Umbilical cord (tissue), 2 donors: ENCODE measurements at places on chromosomes 7 and 10.
A peak's percentile ranks its signal among the peaks of the same experiment; 100 is the strongest.

DNA sequence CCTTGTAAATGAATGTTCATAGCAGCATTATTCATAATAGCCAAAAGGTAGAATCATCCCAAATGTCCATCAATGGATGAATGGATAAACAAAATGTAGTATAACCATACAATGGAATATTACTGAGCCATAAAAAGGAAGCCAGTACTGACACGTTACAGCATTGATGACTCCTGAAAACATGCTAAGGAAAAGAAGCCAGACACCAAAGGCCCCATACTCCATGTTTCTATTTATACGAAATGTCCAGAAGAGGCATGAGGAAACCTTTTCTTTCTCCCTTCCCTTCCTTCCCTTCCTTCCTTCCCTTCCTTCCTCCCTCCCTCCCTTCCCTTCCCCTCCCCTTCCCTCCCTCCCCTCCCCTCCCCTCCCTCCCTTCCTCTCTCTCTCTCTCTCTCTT lies 131.9 kb downstream of the JAZF1 start:
- DNase-seq, result no peak

- no peak for DNase-seq
These were observed 117.9 kb downstream of the ADCY1 start for GRCh38 chr7:45692031-45692430.

GRCh38 chr7:90229682-90230081 lies 15.3 kb upstream of the CFAP69 start:
- no peak for DNase-seq

- no peak for DNase-seq
These were observed 263.9 kb downstream of the ELFN1 start for GRCh38 chr7:1934017-1934416.

GRCh38 chr10:24344695-24345463 lies 135.9 kb downstream of the KIAA1217 start:
- DNase-seq, result no peak

DNA sequence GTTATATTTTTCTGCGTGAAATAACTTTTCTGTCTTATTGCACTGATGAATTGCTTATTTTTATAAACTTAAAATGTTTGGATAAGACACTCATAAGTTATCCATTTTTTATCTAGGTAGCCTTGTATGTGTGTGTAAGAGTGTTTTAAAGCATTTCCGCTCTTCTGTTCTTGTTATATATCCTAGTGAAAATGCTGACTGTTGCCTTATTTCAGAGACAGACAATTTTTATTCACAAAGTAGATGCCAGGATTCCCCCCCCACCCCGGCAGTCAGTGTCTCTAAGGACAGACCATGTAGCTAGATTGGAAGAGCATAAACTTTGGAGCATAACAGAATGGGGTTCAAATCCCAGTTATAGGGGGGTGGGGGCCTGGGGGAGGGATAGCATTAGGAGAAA lies 1.6 kb downstream of the SMC3 start:
- DNase-seq, result no peak

- no peak for DNase-seq
These were observed 32.1 kb downstream of the KCNMA1 start for GRCh38 chr10:77605466-77605865.

GRCh38 chr10:104680467-104681401 lies 39.6 kb downstream of the SORCS3 start:
- peak; percentile 38 for DNase-seq

- DNase-seq, result no peak
These were observed 21.8 kb downstream of the KCP start for GRCh38 chr7:128888756-128889095.

DNA sequence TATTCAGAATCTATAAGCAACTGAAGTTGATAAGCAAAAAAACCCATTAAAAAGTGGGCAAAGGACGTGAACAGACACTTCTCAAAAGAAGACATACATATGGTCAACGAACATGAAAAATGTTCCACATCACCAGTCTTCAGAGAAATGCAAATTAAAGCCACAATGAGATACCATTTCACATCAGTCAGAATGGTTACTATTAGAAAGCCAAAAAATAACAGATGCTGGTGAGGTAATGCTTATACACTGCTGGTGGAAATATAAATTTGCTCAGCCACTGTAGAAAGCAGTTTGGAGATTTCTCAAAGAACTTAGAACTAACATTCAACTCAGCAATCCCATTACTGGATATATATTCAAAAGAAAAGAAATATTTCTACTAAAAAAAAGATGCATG lies 332.8 kb upstream of the PLXDC2 start:
- no peak for DNase-seq

- no peak for DNase-seq
These were observed 8.8 kb downstream of the PARP12 start for GRCh38 chr7:140053812-140054539.

- no peak for DNase-seq
These were observed 7.9 kb downstream of the ENTPD7 start for GRCh38 chr10:99667108-99667751.

GRCh38 chr10:112695539-112695938 lies 248.5 kb downstream of the VTI1A start:
- DNase-seq, result no peak

DNA sequence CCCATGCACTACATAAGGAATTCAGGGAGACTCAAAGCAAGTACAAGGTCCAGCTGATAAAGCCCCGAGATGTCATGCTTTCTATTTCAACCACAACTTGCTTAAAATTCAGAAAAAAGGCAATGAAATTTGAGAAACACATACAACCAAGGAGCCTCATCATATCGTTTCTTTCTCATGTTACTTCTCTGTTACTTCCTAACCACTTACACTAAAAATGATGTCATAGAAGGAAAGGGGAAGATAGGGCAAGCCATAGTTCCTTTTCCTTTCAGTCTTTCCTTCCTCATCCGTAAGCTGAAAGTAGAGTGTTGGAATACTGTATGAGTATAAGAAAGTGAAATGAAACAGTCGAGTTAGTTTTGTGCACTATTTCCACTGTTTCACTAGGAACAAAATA lies 27.9 kb upstream of the CDK14 start:
- no peak for DNase-seq

DNA sequence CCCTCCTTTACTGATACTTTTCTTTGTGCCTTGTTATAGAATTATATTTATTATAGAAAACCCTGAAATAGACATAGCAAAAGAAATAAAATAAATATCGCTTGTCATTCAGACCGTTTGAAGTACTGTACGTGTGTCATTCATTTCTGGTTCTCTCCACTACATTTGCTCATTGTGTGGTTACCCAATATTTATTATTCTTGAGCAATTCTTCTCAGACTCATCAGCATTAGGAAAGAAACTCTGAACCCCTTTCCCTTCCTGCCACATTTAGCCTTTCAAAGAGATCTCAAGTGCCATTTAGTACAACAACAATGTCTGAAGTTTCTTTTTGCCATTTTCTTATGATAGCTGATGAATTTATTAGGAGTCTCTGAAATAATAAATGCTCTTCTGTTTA lies 154.1 kb downstream of the KIAA1217 start:
- DNase-seq, result no peak

DNA sequence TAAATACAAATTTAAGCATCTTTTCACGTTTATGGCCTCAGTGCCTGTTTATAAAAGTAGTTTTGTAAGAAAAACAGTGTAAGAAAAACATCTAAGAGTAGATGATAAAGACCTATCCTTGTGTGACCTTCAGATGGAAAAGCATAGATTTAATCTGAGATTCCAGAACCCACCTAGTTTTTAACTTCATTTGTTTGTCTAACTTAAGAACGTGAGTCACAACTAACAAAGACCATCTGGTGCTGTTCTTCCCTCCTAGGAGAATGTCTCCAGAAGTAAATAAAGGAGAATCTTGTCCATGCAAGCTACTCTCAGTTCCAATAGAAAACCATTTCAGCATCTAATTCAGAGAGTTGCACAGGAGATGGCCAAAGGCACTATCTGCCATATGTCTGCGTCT lies 265.4 kb upstream of the C7orf33 start:
- no peak for DNase-seq

GRCh38 chr7:37947138-37947940 lies 26.9 kb downstream of the EPDR1 start:
- DNase-seq, result no peak

GRCh38 chr10:88477343-88478085 lies 105.6 kb downstream of the RNLS start:
- DNase-seq, result no peak

DNA sequence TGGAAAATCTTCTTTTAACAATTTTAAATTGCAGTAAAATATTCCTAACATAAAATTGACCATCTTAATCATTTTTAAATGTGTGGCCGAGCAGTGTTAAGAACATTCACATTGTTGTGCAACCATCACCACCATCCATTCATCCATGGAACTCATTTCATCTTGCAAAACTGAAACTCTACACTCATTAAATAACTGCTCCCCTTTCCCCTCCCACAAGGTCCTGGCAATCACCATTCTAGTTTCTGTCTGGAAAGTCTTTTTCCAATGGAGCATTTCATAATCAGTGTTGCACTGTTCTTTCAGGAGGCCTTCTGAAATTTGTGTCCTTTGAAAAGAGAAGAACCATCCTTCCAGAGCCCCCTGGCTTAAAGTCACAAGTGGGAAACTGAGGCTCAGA lies 233.1 kb downstream of the PLXNA4 start:
- peak; percentile 10 for DNase-seq

GRCh38 chr10:17415046-17415658 lies 39.2 kb downstream of the ST8SIA6 start:
- no peak for DNase-seq

- no peak for DNase-seq
These were observed 133.4 kb upstream of the ADO start for GRCh38 chr10:62671104-62671503.

DNA sequence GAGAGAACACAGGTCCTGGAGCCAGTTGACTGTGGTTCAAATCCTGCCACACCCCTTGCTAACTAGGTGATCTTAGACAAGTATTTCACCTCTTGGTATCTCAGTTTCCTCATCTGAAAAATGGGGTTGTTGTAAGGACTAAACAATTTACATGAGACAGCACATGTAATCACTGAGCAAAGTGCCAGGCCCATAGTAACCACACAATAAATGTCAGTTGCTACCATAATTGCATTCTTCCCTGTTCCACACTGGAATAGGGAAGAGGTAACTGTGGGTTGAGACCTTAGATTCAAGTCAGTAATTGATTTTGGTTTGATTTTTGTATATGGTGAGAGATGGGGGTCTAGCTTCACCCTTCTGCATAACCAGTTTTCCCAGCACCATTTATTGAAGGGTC lies 91.4 kb upstream of the PDLIM1 start:
- no peak for DNase-seq

GRCh38 chr7:142025896-142026295 lies 30.2 kb downstream of the MGAM start:
- DNase-seq, result no peak

DNA sequence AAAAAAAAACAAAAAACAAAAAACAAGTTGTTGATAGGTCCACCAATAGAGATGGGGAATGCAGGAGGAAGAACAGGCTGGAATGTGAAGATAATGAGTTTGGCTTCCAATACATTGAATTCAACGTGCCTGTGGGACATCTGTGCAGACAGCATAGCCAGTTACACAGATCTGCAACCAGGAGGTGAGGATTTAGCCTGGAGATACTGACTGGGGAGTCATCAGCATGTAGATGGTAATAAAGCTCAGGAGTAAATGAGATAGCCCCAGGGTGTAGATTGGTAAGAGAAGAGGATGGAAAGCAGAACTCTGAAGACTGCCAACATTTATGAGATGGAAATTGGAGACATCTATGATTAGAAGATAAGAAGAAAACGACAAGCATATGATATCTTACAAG lies 4.7 kb upstream of the TRIM8 start:
- no peak for DNase-seq

DNA sequence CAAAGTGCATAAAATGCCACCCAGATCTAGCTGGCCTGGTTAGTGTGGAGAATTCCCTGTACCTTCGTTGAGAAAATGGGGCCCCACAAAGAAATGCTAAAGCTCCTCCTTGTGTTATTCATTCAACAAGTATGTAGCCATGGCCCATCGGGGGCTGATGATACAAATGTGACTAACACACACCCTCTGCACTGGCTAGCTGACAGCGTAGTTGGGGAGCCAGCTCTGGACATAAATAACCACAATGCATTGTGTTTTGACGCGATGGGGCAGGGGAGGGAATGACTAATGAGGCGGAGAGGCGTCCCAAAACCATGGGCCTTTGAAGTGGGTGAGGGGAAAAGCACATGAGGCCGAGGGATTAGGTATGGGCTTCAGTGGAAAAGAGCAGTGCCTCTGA lies 28.2 kb upstream of the ASL start:
- no peak for DNase-seq

DNA sequence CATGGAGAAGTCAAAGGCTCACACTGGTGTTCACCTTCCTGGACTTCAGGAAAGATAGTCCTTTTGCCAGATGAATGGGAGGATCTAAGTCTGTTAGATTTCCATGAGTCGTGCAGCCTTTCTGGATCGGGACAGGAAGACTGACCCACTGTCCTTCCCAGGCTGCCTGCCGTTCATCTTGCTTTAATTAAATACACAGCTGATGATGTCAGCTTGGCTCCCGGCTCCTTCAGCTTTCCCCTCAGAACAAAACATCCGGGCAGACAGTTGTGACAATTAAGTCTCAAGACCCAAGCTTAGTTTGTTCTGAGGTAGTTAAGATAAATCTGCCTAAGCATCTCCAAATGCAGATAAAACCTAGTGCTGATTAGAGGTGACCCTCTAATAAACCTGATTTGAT lies 58.6 kb downstream of the AUTS2 start:
- DNase-seq, result no peak

- DNase-seq, result no peak
These were observed 71.6 kb upstream of the GRID1 start for GRCh38 chr10:86438091-86438749.

- peak; percentile 37 for DNase-seq
These were observed at the start of gene AOAH for GRCh38 chr7:36723951-36724664. Gene AOAH (minus strand): TSS chr7:36724494. CDS start chr7:36724148, 346 bp downstream.

DNA sequence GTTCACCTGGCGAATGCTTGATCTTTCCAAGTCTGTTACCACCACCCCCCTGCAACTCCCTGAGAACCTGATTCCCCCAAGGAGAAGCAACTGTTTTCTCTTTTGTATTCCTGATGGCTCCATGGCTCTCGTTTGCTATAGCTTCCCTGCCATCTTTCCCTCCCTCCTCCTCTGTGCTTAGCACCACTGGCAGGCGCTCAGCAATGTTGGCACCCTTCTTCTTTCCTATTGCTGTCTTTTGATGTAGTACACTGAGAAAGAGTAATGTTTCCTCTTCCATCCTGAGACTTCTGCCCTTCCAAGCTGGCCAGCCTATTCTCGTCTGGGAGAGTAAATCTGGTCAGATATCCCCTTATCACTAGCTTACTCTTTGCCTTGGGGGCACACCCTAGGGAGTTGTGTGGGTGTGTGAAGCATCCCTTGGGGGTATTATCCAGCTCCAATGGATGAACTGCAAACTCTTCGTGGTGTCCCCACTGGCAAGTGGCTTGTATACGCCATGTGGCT lies 74.0 kb downstream of the BMPER start:
- DNase-seq, result peak; percentile 67

DNA sequence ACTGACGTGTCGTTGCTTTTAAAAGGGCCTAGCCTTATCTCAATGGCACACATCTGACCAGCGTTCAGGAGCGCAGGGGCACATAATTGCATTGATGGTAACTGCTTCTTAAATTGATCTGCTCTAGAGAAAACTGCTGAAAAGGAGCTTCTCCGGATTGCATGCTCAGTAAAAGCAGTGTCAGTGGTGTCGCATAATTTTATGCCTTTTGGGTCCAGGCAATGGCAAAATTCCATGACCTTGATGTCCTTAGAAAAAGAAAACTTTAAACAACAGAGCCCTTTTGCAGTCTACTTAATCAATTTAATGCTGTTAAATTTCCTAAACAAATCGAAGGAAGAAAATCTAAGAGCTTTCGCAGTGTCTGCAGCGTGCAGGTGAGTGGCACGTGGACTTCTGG lies 75.7 kb downstream of the PTPRE start:
- no peak for DNase-seq
